Epithelial cell of alveolus of lung (primary cell): ENCODE measurements at places on chromosomes 6 and 20. TPM values are rescaled to one million over a fixed set of nuclear protein-coding genes. Genes with fewer than 3 reads are reported as not detected.

Gene ADGRB3
- total RNA-seq = 0.26 and 0.48 TPM in 2 replicates

Gene NRN1
- 0.13 TPM in 1 of 2 replicates, not detected in the other for total RNA-seq

Gene CCHCR1
- 15.9 and 17.8 TPM in 2 replicates for total RNA-seq

Gene FYN
- 45.3 and 61.2 TPM in 2 replicates for total RNA-seq

Gene EDN3
- not detected in 2 replicates for total RNA-seq

Gene PPP1R3G
- 0.65 and 0.96 TPM in 2 replicates for total RNA-seq
